Heart right ventricle (tissue), 16 donors: ENCODE measurements at places on chromosomes 3 and 15. TPM values are rescaled to one million over a fixed set of nuclear protein-coding genes. Genes with fewer than 3 reads are reported as not detected.

EXD1 gene
- total RNA-seq = not detected

CDC25A gene
- 3.1 TPM for total RNA-seq

FOXB1 gene
- total RNA-seq = not detected

GUCA1C gene
- 3.5 TPM for total RNA-seq

EFCC1 gene
- total RNA-seq = 2.1 TPM

IL17RD gene
- 4.0 TPM for total RNA-seq

SERINC4 gene
- 0.25 TPM for total RNA-seq

SLC30A4 gene
- total RNA-seq = 3.1 TPM

PARP15 gene
- total RNA-seq = 0.62 TPM

SLC2A2 gene
- not detected for total RNA-seq

TOPBP1 gene
- 10.5 TPM for total RNA-seq

GRCh38 chr15:67520321-67521028 lies 456 bp upstream of the C15orf61 start:
- H3K27ac ChIP-seq = peak overlapping the region; percentile 92
- no peak for DNase-seq
- H3K4me1 ChIP-seq = peaks cover 29% of the 10 kb centered on the region
- H3K27me3 ChIP-seq = no peaks in the 10 kb centered on the region
- peak overlapping the region; percentile 73 for H3K4me3 ChIP-seq

- no peak for DNase-seq
- peaks cover 2% of the 10 kb centered on the region for H3K27me3 ChIP-seq
- peaks cover 16% of the 10 kb centered on the region for H3K4me1 ChIP-seq
Measured at GRCh38 chr3:194051366-194052149, 84.4 kb upstream of the HES1 start.

GRCh38 chr3:32531010-32531647 lies 28.5 kb upstream of the CMTM6 start:
- DNase-seq = no peak
- H3K36me3 ChIP-seq = peaks cover 100% of the 10 kb centered on the region
- no peak overlapping the region for H3K27ac ChIP-seq
- H3K27me3 ChIP-seq = no peaks in the 10 kb centered on the region
- H3K4me1 ChIP-seq = no peaks in the 10 kb centered on the region

- H3K4me3 ChIP-seq = no peak overlapping the region
- no peak for DNase-seq
- H3K4me1 ChIP-seq = no peaks in the 10 kb centered on the region
- H3K27me3 ChIP-seq = no peaks in the 10 kb centered on the region
- no peak overlapping the region for H3K27ac ChIP-seq
Measured at GRCh38 chr15:73125219-73125618, 73.0 kb downstream of the NEO1 start.

DNA sequence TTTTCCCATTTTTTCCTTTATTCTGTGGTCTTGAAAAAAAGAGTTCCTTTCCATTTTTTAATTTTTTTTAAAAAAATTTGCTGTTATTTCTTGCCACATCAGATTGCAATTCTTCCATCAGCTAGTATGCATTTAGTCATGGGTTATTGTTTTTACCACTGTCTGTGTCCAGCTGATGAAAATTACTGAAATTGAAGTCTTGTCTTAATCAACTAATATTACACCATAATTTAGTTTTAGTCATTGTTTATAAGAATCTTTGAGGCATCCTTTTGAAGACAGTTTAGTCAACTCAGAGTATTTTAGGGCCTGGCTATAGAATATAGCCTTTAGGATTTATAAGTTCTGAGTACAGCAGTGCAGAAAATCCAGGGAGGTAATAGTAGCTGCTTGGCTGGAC lies 172.1 kb downstream of the LRTM1 start:
- no peak overlapping the region for H3K4me3 ChIP-seq
- no peaks in the 10 kb centered on the region for H3K27me3 ChIP-seq
- no peak overlapping the region for H3K27ac ChIP-seq

DNA sequence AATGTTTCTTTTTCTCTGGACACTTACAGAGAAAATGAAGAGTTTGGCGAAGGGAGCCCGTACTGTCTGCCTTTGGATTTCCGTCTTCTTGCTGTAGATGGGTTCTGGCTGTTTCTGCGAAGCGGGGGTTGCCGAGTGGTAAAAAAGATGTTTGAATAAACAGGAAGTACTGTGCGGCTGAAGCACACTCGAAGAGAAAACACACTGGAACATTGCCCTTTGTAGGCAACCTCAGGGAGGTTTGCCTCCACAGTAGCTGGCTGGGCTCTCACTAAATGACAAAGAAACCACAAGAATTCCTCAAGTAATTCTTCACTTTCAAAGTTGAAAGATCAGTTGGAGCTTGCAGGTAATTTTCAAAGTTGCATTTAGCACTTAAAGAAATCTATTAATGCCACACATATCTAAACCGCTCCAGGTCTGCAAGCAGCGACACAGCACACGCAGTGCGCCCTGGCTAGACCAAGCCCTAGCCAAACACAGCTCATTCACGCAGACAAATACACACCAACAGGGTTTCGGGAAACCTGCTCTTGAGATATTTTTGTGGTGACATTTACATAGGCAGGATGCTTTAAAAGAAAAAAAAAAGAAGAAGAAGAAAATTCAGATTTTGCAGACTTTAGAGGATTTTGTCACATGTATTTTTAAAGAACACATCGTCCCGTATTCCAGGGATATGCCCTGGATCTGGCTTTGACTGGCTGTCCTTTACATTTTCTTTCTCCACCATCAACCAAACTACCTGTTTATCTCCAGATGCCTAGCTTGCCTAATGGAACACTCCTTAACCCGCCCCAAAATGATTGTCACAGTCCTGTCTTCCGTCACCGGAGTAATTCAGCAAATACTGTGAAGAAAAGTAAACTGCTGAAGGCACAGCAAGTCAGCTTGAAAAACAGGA lies 452.8 kb downstream of the FOXP1 start:
- H3K27ac ChIP-seq = peak overlapping the region; percentile 83
- H3K4me3 ChIP-seq = peak overlapping the region; percentile 61
- H3K27me3 ChIP-seq = no peaks in the 10 kb centered on the region
- peaks cover 82% of the 10 kb centered on the region for H3K4me1 ChIP-seq
- peak; percentile 33 for DNase-seq

DNA sequence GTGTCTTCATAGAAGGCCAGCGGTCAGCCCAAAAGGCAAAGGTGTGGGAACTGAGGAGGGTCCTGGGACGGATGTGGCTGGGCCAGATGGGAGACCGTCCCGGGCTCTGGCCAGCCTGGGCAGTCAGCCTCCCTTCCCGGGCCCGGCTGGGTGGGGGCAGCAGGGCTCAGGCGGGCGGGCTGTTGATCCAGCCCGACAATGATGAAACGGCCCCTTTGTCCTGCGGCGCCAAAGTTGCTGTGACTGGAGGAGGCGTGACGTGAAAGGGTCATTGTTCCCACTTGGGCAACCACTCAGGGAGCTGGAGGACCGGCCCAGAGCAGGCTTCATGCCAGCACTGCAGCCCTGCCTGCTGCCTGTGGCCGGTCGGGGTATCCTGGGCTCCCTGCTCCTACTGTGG lies 16.5 kb downstream of the DUSP7 start:
- no peaks in the 10 kb centered on the region for H3K36me3 ChIP-seq
- H3K27me3 ChIP-seq = no peaks in the 10 kb centered on the region
- DNase-seq = peak; percentile 85
- H3K27ac ChIP-seq = peak overlapping the region; percentile 82
- H3K4me3 ChIP-seq = no peak overlapping the region

GRCh38 chr3:29827756-29828155 lies 546.9 kb downstream of the RBMS3 start:
- H3K4me1 ChIP-seq = no peaks in the 10 kb centered on the region
- no peaks in the 10 kb centered on the region for H3K36me3 ChIP-seq
- H3K27ac ChIP-seq = no peak overlapping the region
- H3K27me3 ChIP-seq = no peaks in the 10 kb centered on the region

DNA sequence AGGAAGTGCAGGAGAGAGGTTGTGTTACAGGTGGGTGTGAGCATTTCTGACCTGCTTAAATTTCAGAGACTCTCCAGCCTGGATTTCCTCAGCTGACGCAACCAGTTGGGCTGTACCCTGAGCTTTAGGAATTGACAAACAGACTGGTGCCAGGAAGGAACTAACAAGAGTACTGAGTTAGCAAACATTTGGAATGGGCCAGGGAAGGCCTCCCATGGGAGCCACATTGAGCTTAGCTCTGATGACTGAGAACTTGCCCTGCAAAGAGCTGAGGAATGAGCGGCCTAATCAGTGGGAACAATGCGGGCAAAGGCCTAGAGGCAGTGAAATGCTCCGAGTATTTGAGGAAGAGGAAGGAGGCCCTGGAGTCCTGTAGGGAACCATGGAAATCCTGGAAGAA lies 254.2 kb downstream of the FEZF2 start:
- H3K4me3 ChIP-seq = no peak overlapping the region
- H3K4me1 ChIP-seq = peaks cover 4% of the 10 kb centered on the region
- no peaks in the 10 kb centered on the region for H3K36me3 ChIP-seq

GRCh38 chr3:32571192-32571485 lies 481 bp upstream of the DYNC1LI1 start:
- no peaks in the 10 kb centered on the region for H3K27me3 ChIP-seq
- H3K4me3 ChIP-seq = peak overlapping the region; percentile 94
- H3K4me1 ChIP-seq = peaks cover 34% of the 10 kb centered on the region
- peaks cover 3% of the 10 kb centered on the region for H3K36me3 ChIP-seq
- H3K27ac ChIP-seq = peak overlapping the region; percentile 99
- no peak for DNase-seq

GRCh38 chr15:25894371-25894902 lies 31.3 kb upstream of the ATP10A start:
- no peak overlapping the region for H3K27ac ChIP-seq
- no peak for DNase-seq
- no peaks in the 10 kb centered on the region for H3K36me3 ChIP-seq

DNA sequence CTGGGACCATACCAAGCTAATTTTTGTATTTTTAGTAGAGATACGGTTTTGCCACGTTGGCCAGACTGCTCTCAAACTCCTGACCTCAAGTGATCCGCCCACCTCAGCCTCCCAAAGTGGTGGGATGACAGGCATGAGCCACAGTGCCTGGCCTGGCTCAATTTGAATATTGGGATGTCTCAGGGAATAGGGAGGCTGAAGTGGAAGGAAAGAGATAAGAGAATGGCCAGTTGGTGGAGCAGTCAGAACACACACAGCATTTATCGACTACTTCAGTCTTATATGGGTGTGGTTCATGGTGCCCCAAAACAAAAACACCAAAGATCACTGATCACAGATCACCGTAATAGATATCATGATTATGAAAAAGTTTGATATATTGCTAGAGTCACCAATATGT lies 144.4 kb downstream of the GMNC start:
- no peak overlapping the region for H3K27ac ChIP-seq
- no peak overlapping the region for H3K4me3 ChIP-seq
- no peaks in the 10 kb centered on the region for H3K4me1 ChIP-seq
- DNase-seq = no peak
- no peaks in the 10 kb centered on the region for H3K36me3 ChIP-seq
- no peaks in the 10 kb centered on the region for H3K27me3 ChIP-seq

- no peak overlapping the region for H3K4me3 ChIP-seq
- no peak for DNase-seq
- no peak overlapping the region for H3K27ac ChIP-seq
- no peaks in the 10 kb centered on the region for H3K36me3 ChIP-seq
Measured at GRCh38 chr3:10553591-10554235, 48.3 kb upstream of the ATP2B2 start.

GRCh38 chr3:133927540-133928066 lies 31.9 kb upstream of the RAB6B start:
- H3K36me3 ChIP-seq = no peaks in the 10 kb centered on the region
- peaks cover 10% of the 10 kb centered on the region for H3K27me3 ChIP-seq
- peak; percentile 73 for DNase-seq
- no peak overlapping the region for H3K27ac ChIP-seq

DNA sequence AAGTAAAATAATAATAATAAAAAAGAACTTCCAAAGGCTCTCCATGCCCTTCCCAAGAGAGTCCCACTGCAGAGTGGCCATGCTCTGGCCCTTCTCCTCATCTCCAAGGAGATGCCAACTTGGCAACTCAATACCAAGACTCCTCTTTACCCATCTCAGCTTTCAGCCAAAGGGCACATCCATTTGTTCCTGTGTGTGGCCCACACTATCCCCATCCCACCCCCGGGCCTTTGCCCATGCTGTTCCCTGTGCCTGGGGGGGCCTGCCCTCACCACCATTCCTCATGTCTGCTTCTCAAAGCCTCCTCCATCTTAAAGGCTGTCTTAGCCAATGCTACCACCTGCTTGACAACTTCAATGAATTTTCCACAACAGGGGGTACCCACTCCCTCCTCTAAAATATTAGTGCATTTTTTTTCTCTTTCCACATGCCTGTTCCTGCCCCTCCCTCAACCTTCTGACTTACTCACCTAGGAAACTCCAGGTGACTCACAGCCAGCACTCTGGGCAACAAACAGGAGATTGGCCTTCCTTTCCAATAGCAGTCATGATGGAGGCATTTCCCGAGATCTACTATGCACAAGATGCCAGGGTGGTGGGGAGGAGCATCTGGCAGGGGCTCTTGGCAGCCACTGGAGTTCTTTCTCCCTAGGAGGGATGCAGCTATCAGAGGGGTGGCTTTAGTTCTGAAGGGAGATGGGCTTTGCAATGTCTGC lies 109.4 kb upstream of the SMAD3 start:
- H3K4me1 ChIP-seq = peaks cover 19% of the 10 kb centered on the region
- no peak overlapping the region for H3K27ac ChIP-seq
- no peak for DNase-seq
- no peak overlapping the region for H3K4me3 ChIP-seq
